ENCODE measurements at places on chromosomes 12 and 14. TPM values are rescaled to one million over a fixed set of nuclear protein-coding genes. Genes with fewer than 3 reads are reported as not detected.

VDR gene
- 3.5 TPM for total RNA-seq

DEGS2 gene
- total RNA-seq: 2.1 TPM

ISCU gene
- total RNA-seq: 86.6 TPM

AVPR1A gene
- 0.07 TPM for total RNA-seq

SDR9C7 gene
- total RNA-seq: not detected

IFT81 gene
- 15.5 TPM for total RNA-seq

AICDA gene
- total RNA-seq: 0.17 TPM

NKX2-1 gene
- total RNA-seq: 0.07 TPM

TMEM119 gene
- total RNA-seq: not detected

NGB gene
- not detected for total RNA-seq

TRIM9 gene
- total RNA-seq: 12.2 TPM

SERPINA9 gene
- total RNA-seq: not detected

CEBPE gene
- total RNA-seq: not detected

ORAI1 gene
- 34.6 TPM for total RNA-seq

SERPINA6 gene
- total RNA-seq: 2.0 TPM

TSHR gene
- total RNA-seq: not detected

RFLNA gene
- total RNA-seq: not detected

ACSM4 gene
- total RNA-seq: not detected

EFS gene
- not detected for total RNA-seq

SYCP3 gene
- total RNA-seq: 0.13 TPM

C12orf54 gene
- total RNA-seq: not detected

TPPP2 gene
- total RNA-seq: not detected

C12orf50 gene
- not detected for total RNA-seq

SERPINA4 gene
- 0.03 TPM for total RNA-seq

PTPRO gene
- 0.05 TPM for total RNA-seq

POU6F1 gene
- 0.99 TPM for total RNA-seq

KANSL2 gene
- 36.7 TPM for total RNA-seq

MGAT4C gene
- total RNA-seq: 0.05 TPM

SLC25A21 gene
- total RNA-seq: 0.98 TPM

PTPRR gene
- 0.15 TPM for total RNA-seq

STAB2 gene
- 0.01 TPM for total RNA-seq

LHX5 gene
- not detected for total RNA-seq

TAS2R13 gene
- not detected for total RNA-seq

SPTB gene
- 1.5 TPM for total RNA-seq

KLHL33 gene
- 0.03 TPM for total RNA-seq

PDZRN4 gene
- total RNA-seq: not detected

LRRC10 gene
- not detected for total RNA-seq

CIDEB gene
- 0.12 TPM for total RNA-seq

KLRC3 gene
- total RNA-seq: not detected

KCNC2 gene
- total RNA-seq: not detected

LTA4H gene
- 88.0 TPM for total RNA-seq

SIX6 gene
- total RNA-seq: not detected

PIWIL1 gene
- 0.05 TPM for total RNA-seq

All from A549 treated with AZD2906 at 1 μM for 4 hours (cell line).